CD14-positive monocyte (primary cell): ENCODE measurements at places on chromosomes 11 and 22.

DNA sequence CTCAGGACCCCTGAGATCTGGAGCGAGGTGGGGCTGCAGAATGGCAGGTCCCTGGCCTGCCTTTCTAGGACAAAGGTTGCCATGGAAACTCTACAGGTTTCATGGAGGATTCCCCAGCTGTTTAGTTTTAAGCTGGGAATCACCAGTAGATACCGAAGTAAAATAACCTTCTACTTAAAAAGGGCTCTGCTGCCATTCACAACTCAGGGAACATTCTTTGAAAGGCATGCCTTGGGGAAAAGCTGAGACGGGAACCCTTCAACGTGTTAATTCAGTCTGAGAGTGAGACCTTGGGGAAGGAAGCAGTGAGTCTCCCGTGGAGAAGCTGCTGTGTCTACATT is 493.3 kb downstream of the BRD1 start:
- DNase-seq: no peak

- no peak for DNase-seq
Measured at GRCh38 chr22:37971475-37972434, 12.6 kb downstream of the SOX10 start.

GRCh38 chr22:49263101-49263500 is 564.6 kb downstream of the BRD1 start:
- DNase-seq: no peak

- no peak for DNase-seq
Measured at GRCh38 chr22:39825661-39826102, 67.9 kb downstream of the ENTHD1 start.

DNA sequence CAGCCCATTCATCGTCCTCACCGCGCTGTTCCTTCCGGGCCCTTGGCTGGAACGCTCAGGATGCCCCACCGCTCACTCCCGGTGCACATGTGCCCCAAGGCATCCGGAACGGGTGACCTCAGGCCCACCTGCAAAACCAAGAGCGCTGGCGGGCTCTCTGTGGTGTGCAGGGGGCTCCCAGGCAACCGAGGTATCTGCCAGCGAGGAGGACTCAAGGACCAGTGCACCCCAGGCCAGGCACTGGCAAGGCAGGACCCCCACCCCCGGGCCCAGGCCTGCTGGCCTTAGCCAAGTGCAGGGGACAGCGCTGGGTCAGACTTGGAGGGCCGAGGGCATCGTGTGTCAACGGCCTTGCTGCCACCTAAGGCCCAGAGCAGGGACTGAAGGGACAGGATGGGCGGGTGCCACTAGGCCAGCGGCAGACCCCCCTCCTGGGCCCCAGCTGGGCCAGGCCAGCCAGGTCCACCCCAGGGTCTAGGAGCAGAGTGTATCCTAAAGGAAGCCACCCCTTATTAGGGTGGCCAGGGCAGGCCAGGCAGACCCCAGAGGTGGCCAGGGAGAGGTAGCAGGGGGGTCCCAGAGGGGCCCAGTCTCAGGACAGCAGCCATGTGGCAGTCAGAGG is 8.5 kb downstream of the TNNT3 start:
- no peak for DNase-seq

GRCh38 chr11:110185121-110185591 is 92.0 kb downstream of the ZC3H12C start:
- DNase-seq: no peak

DNA sequence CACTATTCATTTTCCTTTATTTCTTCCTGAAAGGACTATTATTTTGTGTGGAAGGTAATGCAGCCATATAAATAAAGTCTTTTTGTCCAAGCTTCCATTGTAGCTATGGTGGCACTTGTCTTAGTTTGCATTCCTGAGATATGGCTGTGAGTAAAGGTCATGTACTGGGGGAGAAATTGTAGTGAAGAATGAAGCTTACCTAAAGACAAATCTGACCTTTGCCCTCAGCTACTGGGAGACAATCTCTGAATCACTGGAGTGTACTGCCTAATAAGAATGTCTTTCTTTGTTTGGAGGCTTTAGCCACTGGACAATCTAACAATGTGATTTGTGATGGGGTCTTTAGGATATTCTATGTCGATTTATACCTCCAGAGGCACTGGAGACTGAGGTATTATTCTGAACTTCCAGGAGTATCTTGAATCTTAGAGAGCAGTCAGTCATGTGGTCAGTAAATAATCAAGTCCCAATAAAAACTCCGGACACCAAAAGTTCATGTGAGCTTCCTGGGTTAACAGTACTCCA is 39.7 kb upstream of the OR5AK2 start:
- DNase-seq: no peak

- DNase-seq: no peak
Measured at GRCh38 chr11:73869332-73869949, 7.2 kb downstream of the COA4 start.

GRCh38 chr11:120546312-120547205 is 35.0 kb downstream of the GRIK4 start:
- DNase-seq: no peak
